CD4-positive, CD25-positive, alpha-beta regulatory T cell (primary cell): ENCODE measurements at places on chromosomes 2 and 18. TPM values are rescaled to one million over a fixed set of nuclear protein-coding genes. Genes with fewer than 3 reads are reported as not detected.

DNA sequence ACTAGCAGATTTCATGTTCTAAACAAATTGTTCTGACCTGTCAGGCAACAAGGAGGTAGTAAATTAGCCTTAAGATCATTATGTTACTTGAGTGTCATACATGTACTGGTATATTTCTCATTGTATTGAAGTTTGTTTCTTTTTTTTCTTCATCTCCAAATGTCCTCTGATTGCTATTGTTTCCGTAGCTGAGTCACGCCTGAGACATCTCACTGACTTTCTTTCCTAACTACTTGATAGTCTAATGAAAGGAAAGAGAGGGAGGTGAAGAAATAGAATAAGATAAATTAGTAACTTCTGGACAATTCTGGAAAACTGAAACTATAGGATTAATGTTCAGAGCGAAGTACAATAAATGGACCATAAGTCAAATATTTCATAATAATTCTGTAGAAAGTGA is 1049.9 kb downstream of the TSN start:
- no peak for DNase-seq
- no peaks in the 10 kb centered on the region for H3K4me1 ChIP-seq
- H3K27ac ChIP-seq: no peak overlapping the region
- H3K4me3 ChIP-seq: no peak overlapping the region
- no peaks in the 10 kb centered on the region for H3K27me3 ChIP-seq

DNA sequence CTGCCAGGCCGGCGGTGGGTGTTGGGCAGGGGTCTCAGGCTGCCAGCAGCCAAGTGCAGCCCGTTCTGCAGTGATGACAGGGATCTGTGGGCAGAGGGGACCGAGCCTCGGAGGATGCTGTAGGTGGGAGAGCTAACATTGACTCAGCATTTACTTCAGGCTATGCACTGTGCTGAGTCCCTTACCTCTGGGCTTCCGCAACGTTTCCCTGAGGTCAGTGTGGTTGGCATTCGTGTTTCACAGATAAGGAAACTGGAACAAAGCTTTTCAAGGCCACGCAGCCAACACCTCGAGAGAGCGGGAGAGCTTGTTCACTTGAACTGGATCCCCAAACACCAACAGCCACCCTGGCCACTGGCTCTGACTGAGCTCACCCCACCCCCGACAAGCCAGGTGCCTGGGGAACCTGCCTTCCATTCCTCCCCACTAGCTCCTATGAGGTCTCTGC is 839 bp upstream of the GPR148 start:
- H3K36me3 ChIP-seq: no peaks in the 10 kb centered on the region
- H3K27ac ChIP-seq: peak overlapping the region; percentile 82
- DNase-seq: peak; percentile 40
- no peaks in the 10 kb centered on the region for H3K27me3 ChIP-seq

DNA sequence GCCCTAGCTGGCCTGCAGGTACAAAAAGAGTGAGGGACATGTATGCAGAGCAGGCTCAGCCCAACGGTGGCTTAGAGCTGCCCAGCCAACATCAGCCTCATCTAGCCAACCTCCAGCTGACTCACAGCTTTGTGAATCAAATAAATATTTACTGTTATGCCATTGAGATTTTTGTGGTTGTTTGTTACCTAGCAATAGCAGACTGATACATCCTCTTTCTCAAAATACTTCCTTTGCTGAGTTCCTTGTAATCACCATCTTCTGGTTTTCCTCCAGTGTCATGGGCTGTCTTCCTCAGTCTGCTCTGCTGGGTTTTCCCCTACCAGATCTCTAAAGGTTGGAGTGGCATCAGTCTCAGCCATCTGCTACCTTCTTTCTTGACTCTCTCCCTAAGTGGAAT is 126.6 kb upstream of the SLC1A4 start:
- H3K27ac ChIP-seq: no peak overlapping the region
- peaks cover 4% of the 10 kb centered on the region for H3K27me3 ChIP-seq
- no peak for DNase-seq
- H3K4me1 ChIP-seq: peaks cover 20% of the 10 kb centered on the region
- no peaks in the 10 kb centered on the region for H3K36me3 ChIP-seq

DNA sequence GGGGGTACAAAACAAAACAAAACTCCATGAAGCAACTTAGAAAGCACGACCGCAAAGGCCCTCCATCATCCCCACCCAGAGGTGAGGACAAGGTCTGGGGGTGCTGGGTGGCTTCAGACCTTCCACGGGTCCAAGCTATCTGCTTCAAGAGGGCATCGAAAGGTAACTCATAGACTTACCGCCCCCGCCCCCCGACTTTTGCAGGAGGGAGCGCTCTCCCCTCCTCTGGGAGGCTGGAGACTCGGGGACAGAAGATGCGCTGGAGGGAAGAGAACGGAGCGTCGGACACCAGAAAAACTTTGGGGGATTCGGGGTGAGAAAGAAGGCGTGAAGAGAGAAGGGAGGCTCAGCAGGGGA is 300 bp upstream of the STON1 start:
- peaks cover 7% of the 10 kb centered on the region for H3K4me1 ChIP-seq
- no peaks in the 10 kb centered on the region for H3K36me3 ChIP-seq
- no peaks in the 10 kb centered on the region for H3K27me3 ChIP-seq

DNA sequence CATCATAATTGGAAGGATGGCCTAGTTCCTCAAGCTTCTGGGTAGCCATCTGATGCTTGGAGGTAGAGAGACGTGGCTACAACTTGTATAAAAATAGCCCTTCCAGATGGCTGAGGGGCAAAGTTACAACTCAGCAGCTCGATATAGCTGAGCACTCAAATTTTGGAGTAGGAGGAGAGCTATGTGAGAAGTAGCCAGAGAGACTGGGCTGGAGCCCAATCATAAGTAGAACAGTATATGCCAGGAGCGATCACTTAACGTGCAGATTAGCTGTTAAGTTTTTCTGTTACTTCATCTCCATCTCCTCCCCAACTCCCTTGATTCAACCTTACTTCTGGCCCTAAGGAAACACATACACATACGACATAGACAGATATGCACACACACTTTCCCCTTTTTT is 28.8 kb downstream of the CNRIP1 start:
- H3K27ac ChIP-seq: no peak overlapping the region
- DNase-seq: no peak
- H3K27me3 ChIP-seq: peaks cover 3% of the 10 kb centered on the region

DNA sequence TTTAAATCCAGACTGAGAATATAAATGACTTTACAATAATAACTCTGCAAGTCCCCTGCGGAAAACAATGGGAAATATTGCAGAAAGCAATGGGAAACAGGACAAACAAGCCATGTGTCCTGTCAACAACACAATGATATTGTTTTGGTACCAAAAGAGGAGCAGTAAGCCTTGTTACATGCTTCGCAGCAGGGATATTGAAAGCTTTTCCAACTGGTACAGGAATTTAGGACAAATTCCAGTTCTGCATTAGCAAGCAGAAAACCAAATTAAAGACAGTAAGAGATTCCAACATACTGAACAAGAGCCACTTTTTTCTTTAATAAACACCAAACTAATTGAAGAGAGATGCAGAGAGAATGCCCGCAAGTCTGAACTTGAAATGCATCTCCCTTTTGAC is 30.0 kb downstream of the FRZB start:
- no peak overlapping the region for H3K4me3 ChIP-seq
- peaks cover 4% of the 10 kb centered on the region for H3K27me3 ChIP-seq
- no peak for DNase-seq

GRCh38 chr2:140797718-140798117 is 1333.1 kb downstream of the LRP1B start:
- no peaks in the 10 kb centered on the region for H3K4me1 ChIP-seq
- no peak for DNase-seq

DNA sequence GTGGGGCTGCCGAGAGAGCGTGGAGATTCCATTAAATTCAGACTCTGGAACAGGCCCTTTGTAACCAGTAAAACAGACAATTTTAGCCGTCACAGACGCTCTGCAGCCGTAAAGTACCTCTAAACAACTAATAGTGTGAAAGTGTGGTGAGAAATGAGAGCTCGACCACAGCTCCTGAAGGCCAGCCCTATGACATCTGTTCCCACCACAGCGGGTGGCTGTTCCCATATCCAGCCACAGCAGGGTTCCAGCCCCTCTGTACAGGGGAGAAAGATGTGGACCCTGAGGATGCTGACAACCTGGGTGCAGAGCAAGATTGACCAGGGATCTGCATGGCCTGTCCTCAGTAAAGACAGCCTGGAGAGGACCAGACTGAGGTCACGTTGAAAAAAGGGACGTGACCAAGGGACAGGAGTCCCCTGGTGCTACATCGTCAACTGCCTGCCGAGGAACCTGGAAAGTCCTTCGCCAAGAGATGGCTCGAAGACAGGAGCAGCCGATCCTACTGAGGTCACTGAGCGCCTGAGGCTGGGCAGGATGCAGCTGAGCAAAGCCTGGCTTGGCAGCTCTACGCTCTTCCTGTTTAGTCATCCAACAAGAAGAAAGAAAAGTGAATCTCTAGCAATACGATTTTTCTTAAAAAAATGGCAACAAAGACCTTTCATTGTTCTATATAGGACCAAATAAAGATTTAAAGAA is 831.7 kb downstream of the RNF144A start:
- H3K27me3 ChIP-seq: peaks cover 2% of the 10 kb centered on the region
- H3K4me3 ChIP-seq: no peak overlapping the region
- no peak overlapping the region for H3K27ac ChIP-seq
- no peak for DNase-seq

DNA sequence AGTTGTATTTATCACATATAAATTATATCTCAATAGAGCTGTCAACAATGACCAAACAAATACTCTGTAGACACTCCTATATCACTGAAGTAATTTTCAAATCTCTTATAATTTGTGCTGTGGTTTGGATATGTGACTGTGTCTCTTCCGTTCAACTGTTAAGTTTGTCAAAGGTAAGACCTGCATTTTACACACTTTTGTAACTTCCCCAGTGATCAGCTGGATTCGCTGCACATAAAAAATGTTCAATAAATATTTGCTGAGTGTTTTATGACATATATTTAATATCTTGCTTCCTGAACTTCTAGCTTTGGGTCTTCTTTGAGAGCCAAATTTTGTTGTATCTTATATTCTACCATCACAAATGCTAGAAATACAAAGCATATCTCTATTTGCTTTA is 57.3 kb upstream of the ROCK1 start:
- no peaks in the 10 kb centered on the region for H3K36me3 ChIP-seq
- H3K4me3 ChIP-seq: no peak overlapping the region
- no peak for DNase-seq

DNA sequence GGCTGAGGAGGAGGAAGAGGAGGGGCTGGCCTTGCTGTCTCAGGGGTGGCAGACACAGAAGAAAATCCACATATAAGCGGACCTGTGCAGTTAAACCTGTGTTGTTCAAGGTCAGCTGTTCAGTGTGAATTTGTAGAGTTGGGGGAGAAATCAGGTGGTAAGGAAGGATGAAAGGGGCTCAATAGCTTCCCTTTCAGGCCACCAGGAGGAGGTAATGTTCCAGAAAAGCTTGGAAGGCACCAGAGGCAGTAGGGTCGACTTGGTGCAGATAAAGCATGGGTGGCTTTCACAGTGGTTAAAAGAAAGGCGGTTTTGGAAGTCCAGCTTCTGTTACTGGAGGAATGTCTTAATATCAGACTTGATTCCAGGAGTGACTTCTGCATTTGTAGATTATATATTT is 167.4 kb downstream of the THSD7B start:
- peaks cover 2% of the 10 kb centered on the region for H3K27me3 ChIP-seq
- H3K27ac ChIP-seq: no peak overlapping the region
- no peaks in the 10 kb centered on the region for H3K36me3 ChIP-seq

- DNase-seq: no peak
- no peaks in the 10 kb centered on the region for H3K36me3 ChIP-seq
- no peak overlapping the region for H3K27ac ChIP-seq
- no peaks in the 10 kb centered on the region for H3K4me1 ChIP-seq
These were observed 624.0 kb upstream of the LRRTM4 start for GRCh38 chr2:78145997-78146722.

DNA sequence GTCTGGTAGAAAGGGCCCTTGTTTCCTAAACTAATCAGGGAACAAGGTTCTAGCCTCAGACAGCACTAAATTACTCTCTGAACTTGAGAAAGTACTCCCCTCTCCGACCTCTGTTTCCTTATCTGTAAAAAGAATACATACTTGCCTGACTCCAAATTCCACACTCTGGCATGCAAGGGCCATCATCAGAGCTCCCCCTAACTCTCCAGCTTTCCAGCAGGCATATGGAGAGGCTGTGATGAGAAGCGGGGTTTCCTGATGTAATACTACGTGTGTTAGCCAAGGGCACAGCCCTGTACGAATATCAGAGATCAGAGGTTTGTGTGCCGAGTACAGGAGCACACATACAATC is 1.8 kb upstream of the EVA1A start:
- no peak for DNase-seq
- H3K36me3 ChIP-seq: no peaks in the 10 kb centered on the region
- peaks cover 9% of the 10 kb centered on the region for H3K27me3 ChIP-seq
- no peak overlapping the region for H3K4me3 ChIP-seq

DNA sequence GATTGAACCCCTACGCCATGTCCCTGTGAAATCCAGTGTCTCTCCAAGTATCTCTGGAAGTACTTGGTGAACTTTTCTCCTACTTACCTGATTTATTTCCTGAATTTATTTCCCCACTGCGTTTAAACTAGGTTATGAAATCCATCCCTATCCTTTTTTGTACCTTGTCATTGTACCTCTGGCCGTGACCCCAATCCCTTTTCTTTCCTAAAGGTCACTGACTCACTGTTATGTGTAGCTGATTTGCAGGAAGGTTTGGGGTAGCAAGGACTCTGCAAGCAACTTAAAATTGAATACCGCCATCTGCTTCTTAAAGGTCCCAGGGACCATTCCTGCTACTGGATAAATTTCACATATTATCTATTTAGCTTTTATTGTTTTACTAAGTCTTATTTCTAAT is 4.6 kb upstream of the ENOSF1 start:
- H3K27ac ChIP-seq: no peak overlapping the region
- no peak overlapping the region for H3K4me3 ChIP-seq
- no peaks in the 10 kb centered on the region for H3K36me3 ChIP-seq
- DNase-seq: no peak
- H3K27me3 ChIP-seq: no peaks in the 10 kb centered on the region

- no peak overlapping the region for H3K27ac ChIP-seq
- peaks cover 11% of the 10 kb centered on the region for H3K4me1 ChIP-seq
- peaks cover 14% of the 10 kb centered on the region for H3K27me3 ChIP-seq
- no peaks in the 10 kb centered on the region for H3K36me3 ChIP-seq
- peak; percentile 17 for DNase-seq
- no peak overlapping the region for H3K4me3 ChIP-seq
These were observed 40.4 kb upstream of the FAM124B start for GRCh38 chr2:224442071-224442967.

GRCh38 chr2:28093308-28093707 is 202.8 kb downstream of the BABAM2 start:
- no peaks in the 10 kb centered on the region for H3K36me3 ChIP-seq
- H3K4me1 ChIP-seq: no peaks in the 10 kb centered on the region
- no peak overlapping the region for H3K27ac ChIP-seq
- no peak for DNase-seq
- H3K4me3 ChIP-seq: no peak overlapping the region
- no peaks in the 10 kb centered on the region for H3K27me3 ChIP-seq

The LAMA1 gene
- polyA plus RNA-seq: not detected

The ADAM23 gene
- polyA plus RNA-seq: 0.79 TPM

The RGPD4 gene
- polyA plus RNA-seq: not detected

The BOLL gene
- polyA plus RNA-seq: not detected

The TMEM87B gene
- 11.4 TPM for polyA plus RNA-seq
